ENCODE measurements at places on chromosomes 2 and 18.

DNA sequence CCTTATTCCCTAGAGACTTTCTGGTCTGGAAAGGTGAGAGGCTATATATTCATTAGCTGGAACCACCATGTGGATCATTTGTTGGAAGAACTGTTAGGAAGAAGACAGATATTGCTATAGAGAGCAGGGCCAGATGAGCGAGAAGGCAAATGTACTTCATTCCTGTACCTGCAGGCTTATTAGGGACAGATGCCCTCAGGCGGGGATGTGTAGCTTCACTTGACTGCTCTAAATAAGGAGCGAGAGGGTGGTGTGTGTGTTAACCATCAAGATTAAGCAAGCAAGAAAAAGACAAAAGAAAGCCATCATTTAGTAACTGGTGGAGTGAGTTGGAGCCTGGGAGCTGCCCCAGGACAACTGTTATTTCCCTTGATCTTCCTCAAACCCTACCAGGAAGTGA is 36.4 kb downstream of the NEDD4L start:
- DNase-seq, result no peak

DNA sequence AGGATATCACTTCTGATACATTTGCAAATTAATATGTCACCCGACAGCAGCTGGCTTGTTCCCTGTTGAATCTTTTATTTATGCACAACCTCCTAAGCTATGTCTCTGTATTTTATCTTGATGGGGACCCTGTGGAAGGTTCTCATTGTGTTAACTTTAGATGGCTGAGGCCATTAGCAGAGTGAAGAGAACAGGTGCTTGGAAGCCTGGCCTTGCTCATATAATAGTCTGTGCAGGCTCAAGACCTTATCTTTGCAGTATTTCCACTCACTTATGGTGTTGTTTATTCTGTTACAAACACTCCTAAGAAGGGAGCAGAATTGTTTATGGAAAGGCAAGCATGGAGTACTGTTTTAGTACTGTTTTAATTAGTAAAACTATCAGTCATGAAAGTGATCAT is 107.6 kb downstream of the SETBP1 start:
- DNase-seq, result no peak

GRCh38 chr2:69436596-69436937 is 668 bp downstream of the NFU1 start:
- DNase-seq, result no peak

- no peak for DNase-seq
Observed at GRCh38 chr18:55753643-55754263, 165.8 kb upstream of the TCF4 start.

GRCh38 chr2:212021947-212022346 is 516.7 kb downstream of the ERBB4 start:
- DNase-seq, result peak; percentile 89

GRCh38 chr2:60560734-60561644 is 7.5 kb upstream of the BCL11A start:
- DNase-seq, result no peak

DNA sequence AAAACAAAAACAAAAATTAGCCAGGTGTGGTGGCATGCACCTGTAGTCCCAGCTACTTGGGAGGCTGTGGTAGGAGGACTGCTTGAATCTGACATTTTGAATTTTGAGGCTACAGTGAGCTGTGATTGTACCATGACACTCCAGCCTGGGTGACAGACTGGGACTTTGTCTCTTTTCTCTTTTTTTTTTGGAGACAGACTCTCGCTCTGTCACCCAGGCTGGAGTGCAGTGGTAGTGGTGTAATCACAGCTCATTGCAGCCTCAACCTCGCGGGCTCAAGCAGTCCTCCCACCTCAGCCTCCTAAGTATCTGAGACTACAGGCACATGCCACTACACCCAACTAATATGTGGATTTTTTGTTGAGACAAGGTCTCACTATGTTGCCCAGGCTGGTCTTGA is 35.6 kb downstream of the ANKRD44 start:
- DNase-seq, result no peak

- no peak for DNase-seq
Observed at GRCh38 chr18:42640160-42640559, 475.3 kb downstream of the RIT2 start.

DNA sequence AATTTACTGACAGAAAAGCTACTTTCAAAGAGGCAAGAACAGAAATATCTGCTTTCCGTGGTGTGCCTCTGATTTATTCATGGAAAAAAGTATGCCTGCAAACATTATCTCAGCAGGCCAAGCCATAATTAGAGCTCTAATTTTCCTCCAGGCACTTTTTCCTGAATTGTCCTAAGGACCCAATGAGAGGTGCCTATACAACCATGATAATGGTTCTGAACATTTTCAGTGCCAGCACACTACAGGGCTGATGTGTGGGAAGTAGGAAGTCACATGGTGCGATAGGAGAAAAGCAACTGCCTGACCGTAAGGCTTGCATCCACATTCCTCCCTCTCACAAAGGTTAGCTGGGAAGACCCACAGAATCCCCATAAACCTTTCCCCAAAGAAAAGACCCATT is 45.9 kb upstream of the EGR4 start:
- DNase-seq, result no peak

DNA sequence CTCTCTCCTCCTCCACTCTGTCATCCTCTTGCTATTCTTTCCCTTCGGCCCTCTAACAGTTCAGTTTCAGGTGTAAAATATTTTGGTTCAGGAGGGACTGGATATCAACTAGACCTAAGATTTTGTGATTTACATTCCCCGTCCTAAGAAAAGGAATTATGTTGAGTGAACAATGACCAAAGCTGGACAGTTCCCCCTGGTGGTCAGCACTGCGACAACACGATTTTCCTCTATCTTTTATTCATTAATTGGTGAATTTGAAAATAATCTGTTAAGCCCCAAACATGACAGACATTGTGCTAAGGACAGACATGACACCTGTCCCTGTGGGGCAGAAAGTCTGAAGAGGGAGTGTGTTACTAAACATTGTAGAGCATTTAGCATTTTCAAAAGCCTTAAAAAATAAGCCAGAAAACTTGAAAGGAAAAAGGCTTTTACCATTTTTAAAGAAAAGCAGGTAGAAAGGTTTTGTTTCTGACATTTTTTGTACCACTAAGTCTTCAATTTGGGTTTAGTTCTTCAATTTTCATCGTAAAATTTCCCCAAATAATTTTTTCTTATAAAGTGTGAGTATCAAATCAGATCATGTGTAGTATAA is 28.4 kb upstream of the GTF2A1L start:
- DNase-seq, result peak; percentile 45

DNA sequence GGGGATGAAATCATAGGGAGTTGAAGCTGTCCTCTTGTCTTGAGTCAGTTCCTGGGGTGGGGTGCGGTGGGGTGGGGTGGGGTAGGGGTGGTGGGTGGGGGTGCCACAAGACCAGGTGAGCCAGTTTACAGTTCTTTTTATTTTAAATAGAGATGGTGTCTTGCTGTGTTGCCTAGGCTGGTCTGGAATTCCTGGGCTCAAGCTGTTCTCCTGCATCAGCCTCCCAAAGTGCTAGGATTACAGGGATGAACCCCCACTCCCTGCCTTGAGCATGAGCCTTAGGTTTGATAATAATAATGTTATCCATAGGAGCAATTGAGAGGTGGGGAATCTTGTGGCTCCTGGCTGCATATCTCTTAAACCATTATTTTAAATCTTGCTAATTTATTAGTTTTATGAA is 183.1 kb upstream of the ALPP start:
- no peak for DNase-seq

GRCh38 chr2:48826986-48827385 is 71.5 kb upstream of the LHCGR start:
- DNase-seq, result no peak
